ENCODE measurements at places on chromosomes 4 and X.

DNA sequence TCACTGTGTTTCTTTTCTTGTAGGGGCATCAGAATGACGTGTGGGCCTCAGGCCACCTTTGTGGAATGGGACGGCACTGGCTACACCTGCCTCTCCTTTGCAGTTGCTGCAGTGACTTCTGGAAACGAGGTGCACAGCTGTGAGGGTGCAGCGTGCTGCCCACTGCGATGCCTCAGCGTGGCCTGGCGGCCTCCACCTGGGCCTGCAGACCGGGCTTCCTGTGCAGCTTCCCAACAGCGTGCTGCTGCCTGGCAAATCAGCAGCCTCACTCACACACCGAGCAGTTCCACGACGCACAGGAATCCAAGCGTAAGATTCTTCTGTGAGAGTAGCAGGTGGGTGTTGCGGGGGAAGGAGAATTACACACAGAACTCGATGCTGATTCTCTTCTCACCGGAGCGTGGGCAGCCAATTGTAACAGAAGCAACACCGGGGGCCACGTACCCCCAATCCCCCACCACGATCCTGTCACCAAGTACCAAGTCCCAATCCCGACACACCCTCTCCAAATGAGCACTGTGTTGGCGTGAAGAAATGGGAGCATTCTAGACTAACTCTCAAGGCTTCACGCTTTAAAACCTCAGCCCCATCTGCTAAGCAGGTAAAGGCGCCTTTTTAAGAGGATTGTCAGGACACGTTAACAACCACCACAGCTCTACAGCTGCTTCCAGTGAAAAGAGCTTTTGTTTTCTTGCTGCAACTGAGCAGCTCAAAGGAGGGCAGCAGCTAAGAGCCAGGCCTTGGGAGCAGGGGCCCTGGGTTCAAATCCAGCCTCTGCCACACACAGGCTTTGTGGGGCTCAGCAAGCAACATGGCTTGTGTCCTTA, 16.9 kb downstream of the WDR1 start:
- DNase-seq, result no peak

DNA sequence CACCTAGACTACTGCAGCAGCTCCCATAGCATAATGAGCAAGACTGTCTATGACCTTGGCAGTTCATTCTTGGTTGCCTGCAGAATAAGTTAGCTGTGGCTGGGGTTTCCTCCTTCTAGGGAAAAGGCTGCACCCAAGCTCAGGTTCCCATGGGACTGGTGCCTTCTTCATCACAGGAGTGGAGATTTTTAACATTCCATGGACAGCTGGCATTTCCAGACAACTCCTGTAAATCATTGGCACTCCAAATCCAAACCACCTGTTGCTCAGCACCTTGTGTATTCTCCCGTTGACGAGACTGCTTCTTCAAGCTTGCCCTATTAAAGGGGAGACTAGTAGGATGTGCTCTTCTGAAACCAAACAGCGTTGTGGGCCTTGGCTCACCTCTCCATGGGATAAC, 7.8 kb upstream of the NUP54 start:
- no peak for DNase-seq

- no peak for DNase-seq
Measured at GRCh38 chr4:89823416-89823815, 13.5 kb downstream of the SNCA start.

DNA sequence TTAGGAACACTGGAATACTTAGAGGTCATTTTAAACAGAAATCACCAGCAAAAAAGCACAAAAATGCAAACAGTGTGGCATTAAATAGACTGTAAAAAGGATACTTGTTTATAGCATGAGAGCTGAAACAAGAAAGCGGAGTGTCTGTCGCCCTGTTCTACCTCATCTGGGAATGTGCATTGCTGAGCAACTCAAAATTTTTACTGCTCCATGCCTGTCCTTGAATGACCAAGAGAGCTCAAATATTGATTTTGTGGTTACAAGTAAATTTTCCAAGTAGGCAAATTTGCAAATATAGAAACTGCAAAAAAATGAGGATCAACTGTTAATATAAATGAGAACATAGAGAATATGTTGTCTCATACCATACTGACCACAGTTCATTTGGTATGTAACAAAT, 25.5 kb downstream of the AP1AR start:
- no peak for DNase-seq

All from smooth muscle cell of the brain vasculature (primary cell).